ENCODE measurements at places on chromosomes 6 and 20.

DNA sequence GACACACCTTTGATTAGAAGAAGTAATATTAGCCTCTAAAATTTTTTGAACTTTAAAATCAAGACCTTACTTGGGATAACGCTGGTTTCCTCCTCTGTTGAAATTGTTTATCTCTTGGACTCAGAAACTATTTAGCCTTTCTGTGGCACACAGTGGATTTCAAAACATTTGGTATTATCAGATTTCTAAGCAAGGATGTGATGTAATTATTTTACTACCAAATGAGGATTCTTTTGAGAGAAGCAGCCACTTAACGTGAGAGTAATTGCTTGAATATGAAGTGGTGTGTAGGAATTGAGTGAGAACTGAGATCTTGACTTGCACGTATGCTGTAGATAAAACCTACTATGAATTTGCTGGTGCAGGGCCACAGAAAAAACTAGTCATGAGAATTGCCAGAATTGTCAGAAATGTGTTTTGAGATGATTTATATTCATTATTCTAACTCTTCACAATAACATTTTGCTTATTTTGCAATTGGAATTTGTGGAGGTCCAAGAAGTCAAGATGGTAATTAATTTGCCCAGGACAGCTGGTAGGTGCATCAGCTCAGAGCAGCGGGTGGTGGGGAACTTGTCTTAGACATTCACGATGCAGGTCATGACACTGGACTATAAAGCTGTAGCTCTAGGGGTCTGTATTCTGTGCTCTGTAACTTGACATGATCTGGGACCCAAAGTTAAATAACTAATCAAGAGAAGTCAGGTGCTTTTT, 53.4 kb downstream of the AKAP12 start:
- DNase-seq, result no peak

DNA sequence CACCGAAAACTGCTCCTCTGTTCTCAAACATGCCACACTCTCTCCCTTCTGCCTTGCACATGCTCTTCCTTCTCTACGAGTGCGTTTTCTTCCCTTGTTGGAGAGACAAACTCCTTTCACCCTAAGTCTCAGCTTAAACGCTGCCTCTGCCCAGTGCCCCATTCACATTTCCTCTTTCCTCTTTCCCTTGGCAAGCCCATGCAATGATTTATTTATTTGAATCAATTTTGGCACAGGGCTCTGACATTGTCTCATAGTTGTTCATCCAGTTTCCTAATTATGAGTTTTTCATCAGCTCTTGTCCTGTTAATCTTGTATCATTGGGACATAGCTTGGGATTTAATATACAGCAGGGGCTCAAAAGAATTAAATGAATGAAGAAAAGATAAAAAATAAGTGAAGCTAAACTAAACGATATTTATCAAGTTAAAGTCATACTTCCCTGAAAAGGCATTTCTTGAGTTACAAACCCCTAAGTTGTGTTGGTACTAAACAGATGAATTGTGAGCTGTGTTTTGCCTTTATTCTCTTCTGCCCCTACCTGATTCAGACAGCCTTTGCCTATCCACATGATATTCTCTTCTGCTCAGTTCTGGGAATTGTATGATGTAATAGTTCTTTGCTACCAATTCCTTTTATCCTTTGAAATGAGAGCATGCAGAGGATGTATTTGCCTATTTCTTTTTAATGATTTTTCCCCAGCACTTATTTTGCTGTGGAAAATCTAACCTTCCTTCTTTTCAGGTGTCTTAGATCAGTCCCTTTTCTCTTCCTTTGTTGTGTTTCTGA, 704.4 kb downstream of the UTRN start:
- DNase-seq, result no peak

- no peak for DNase-seq
Measured at GRCh38 chr20:13158369-13158768, 62.7 kb upstream of the ISM1 start.

- no peak for DNase-seq
Measured at GRCh38 chr20:52515877-52516276, 324.3 kb upstream of the ZFP64 start.

DNA sequence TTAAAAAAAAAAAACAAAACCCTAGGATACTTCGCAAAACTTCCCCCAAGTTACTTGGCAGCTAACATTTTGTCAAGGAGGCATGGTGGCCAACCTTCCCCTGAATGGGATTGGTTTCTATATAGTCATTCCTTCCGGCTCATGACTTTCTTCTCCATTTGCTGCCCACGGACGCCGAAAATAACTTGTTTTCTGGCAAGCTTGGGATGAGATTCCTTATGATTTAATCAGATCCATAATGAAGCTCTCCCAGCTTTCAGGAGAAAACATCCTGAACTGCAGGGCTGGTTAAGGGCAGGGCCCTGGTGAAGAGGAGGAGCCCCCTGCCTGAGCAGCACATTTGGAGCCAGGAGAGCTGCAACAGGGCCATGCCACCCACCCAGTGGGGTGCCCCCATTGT, 49.9 kb downstream of the PPP1R16B start:
- DNase-seq, result no peak

DNA sequence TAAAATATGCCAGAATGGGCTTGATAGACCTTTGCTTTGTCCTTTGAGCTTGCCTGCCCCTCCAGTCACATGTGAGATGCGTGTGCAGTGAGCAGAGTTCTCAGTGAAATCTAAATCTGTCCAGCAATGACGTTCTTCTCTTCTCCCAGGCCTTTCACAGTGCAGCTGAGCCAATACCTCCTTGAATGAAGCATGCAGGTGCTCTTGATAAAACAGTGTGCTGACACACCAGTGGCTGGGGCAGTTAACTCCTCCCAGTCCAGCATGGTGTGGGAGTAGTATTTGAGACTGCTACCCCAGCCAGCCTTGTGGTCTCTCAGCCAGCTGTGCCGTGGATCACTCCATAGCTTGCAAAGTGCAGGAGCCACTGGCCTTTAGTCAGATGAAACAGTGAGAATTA, 240.5 kb downstream of the FARS2 start:
- DNase-seq, result no peak

DNA sequence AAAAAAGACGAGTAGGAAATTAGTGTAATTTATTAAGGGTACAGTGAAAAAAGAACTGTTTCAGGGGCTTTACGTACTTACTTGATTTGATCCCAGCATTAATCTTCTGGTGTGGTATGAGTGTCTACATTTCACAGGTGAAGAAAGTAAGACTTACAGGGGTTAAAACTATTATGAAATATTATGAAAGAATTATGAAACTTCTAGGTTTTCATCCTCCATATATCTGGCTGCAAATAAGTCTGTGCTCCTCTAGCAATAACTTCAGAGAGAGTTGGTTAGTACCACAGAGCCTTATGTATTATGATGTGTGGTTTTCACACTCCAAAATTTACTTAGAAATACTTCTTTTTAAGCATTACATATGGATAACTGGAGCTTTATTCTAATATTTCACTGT, 41.9 kb downstream of the ZFAND3 start:
- no peak for DNase-seq

GRCh38 chr6:54980511-54981275, 134.1 kb downstream of the FAM83B start:
- no peak for DNase-seq

DNA sequence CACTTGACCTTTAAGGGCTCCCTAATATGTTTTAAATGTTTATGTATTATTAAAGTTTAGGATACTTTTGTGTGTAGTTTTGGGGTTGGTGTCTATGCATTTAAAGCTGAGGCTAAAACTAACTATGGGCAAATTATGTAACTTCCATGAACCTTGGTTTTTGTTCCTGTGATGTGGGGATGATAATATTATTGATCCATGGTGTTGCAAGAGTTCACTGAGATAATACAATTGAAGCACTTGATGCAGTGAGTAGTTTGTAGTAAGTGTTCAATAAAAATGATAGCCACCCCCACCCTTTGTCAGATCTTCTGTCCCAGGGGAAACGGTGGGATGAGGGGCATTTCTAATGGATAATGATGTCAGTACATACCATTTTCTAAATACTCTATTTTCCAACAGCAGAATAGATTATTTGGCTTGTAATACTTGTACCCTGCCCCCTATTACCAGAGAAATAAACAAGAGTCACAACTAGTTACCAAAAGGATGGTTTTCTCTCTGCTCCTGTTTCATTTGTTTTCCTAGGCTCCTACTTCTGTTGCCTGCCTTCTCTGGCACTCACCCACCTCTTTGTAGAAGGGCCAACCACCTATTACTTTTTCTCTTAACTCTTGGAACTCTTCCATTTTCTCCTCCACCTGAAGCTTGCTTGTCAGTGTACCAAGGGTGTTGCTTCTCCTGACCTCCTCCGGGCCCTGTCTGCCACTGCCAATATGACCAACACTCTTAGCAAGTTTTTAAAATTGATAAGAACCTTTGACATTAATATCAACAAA, 97.9 kb downstream of the RCAN2 start:
- no peak for DNase-seq

DNA sequence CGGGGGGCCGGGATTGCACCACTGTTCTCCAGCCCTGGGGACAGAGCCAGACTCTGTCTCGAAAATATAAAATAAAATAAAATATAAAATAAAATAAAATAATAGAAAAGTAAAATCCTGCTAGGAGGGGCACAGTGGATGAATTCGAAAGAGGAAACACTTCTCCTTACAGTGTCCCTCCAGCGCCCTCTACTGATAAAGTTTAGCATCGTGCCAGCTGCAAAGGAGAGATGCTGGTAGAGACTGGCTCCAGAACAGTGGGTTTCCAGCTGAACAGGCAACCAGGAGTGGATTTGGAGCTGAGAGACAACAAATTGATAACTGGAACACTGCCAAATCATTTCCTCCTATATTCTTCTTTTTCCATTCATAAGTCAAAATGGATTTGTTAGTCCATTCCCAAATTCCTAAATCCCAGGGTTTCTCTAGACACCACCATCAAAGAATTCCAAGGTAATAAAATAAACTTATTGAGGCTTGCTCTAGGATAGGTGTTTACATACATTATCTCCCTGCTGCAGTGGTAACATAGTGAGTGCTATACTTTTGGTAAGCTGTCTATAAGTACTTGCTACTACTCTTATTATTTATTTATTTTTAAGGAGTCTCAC, 31.7 kb upstream of the TBPL1 start:
- DNase-seq, result peak; percentile 37

GRCh38 chr6:170584954-170585498, 589 bp upstream of the PDCD2 start:
- DNase-seq, result no peak

DNA sequence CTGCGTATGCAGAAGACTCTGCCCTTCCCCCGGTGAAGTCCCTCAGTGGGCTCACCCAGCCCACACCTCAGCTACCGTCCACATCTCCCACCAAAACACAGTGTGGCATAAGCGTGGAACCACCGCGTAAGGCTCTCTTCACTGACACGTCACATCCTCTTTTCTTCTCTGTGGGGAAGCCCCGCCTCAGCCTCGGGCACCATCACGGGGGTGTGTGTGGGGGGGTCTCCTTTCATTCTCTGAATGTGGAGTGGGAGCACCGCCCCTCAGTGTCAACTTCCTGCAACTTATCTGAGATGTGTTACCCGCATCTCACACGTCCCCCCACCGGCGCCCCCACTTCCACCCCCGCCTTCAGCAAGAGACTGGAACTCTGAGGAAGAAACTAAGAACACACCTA, 388.4 kb upstream of the JARID2 start:
- DNase-seq, result no peak

DNA sequence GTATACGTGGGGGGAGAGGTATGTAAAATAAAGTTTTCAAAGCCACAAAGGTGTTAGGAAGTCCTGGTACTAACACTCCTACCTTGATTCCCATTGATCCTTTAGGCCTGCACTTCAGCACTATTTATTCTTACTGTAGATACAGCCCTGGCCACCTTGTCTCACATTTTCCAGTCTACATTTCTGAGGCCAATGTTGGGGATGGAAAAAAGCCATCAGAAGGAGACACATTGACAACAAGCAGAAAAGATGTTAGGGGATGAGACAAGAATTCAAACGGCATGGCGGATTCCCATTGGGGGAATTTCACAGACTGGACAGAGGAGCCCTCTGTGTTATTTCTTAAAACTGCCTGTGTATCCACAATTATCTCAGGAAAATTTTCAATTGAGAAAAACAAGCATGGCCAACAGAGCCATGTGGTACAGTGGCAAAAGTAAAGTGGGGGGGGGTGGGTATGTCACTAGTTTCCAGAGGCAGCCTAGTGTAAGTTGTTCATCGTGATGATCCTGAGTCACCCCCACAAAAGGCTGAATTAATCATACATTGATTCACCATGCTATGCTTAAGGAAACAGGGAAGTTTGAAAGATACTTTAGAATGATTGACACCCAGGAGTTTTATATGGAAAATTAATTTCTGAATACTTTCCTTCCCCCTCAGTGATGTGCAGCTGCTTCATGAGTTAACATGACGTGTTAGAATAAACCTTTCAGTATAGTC, 40.5 kb downstream of the RREB1 start:
- no peak for DNase-seq

DNA sequence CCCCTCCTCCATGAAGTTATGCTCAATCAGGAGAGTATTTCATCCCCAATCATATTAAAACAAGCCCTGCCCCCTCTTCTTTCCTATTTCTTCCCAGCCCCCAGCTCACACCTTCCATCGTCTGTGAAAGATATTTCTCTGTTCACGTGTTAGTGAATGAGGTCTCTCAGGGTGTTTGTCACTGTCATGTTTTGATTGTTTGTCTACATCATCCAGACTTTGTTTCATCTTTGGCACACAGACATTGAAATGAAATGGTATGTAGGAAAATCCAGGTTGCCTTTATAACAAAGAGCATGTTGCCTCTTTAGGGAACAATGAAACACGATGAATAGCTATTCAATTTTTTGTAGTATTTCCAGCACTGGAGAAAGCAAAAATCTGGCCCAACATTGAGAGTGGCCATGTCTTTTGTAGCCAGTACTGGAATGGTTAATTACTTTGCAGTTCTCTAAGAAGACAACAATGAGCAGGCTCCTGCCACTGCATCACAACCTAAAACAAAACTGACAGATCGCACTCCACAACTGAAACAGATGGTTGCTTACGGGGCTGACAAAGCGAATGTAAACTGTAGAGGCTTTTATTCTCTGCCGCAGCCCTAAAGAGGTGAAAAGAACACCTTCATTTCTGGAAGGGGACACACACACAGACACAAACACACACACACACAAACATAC, 543.6 kb upstream of the CITED2 start:
- no peak for DNase-seq

DNA sequence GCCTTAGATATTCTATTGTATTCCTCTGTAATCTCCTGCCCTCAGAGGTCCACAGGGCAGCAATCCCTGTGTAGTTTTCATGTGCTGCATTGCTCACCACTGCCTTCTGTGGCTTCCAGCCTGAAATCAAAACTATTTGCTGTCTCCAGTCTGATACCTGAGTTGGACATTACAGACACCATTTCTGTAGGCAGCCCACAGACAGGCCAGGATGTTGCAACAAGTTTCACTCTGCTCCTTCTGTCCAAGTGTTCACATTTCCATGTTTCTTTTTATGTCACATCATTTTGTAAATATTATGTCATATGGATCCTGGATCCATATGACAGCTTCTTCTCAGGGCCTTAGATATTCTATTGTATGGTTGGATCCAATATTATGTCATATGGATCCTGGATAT, 21.7 kb downstream of the ECI2 start:
- DNase-seq, result no peak

DNA sequence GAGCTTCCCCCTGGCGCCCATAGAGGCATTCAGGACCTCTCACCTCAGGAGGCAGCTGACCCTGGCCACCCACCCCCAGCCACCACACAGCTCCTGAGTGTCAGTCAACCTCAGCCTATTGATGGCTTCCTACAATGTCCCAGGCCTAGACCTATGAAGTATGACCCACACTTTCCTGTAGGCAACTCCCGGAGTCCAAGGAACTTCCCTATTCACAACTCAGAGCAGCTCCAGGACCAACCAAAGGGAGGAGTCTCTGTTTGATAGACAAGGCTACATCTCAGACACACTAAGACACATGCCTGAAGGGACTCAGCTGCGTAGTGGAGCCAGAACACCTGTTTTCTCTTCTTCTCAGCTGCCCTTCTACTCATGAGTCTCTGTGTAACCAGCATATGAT, 169.1 kb downstream of the MAFB start:
- no peak for DNase-seq
